AG10803 (cell line): ENCODE measurements at places on chromosomes 2 and 18.

- DNase-seq, result no peak
Measured at GRCh38 chr2:1862608-1863280, 118.4 kb upstream of the PXDN start.

GRCh38 chr2:196592331-196592910, 47.1 kb upstream of the CCDC150 start:
- peak; percentile 55 for DNase-seq

GRCh38 chr18:24499814-24500213, 39.4 kb downstream of the HRH4 start:
- peak; percentile 77 for DNase-seq

DNA sequence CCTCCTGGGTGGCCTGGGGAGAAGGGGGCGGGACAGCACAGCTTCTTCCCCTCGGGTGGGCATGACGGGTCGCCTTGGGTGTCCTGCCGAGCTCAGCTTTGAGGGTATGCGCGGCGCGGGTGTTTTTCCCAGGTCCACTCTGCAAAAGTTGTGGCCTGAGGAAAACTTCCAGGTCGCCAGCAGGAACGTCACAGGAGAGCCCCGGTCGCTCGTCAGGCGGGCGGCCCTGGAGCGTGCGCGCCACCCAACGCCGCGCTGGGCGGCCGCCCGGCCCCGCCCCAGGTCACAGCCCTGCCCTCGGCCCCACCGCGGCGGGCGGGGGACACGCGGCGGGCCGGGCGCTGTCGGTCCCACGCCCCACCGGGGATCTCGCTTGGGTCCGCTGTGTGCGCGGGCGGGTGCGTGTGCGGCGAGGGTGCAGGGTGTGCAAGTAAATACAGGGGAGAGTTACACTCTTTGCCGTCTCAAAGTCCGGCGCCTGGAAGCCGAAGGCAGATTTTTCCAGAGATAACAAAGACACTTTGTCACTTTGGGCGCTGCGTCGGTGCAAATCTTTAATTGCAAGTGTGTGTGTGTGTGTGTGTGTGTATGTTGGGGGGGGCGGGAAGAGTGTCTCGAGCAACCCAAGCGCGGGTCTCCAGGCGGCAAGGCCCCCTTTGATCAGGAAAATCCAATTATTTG, 616 bp upstream of the SP5 start:
- DNase-seq, result no peak

GRCh38 chr2:84847326-84848050, 33.4 kb downstream of the TRABD2A start:
- peak; percentile 90 for DNase-seq

DNA sequence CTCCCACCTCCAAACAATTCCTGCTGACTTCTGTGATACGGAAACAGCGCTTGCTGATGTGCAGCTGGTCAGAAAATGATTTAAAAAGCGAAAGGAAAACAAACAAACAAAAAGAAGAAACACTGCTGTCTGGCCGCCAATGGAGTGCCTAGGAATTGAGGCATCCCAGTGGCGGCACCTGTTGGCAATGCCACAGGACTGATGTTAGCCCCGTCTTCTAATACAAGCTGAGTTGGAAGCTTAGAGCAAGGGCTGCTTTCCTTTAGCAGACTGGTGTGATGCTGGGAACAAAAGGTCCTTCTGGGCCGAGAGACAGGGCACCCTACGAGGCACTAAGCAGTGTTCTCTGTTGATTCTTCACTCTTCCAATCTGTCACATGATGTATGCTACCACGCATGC, 163.6 kb upstream of the REV1 start:
- no peak for DNase-seq

- no peak for DNase-seq
Measured at GRCh38 chr2:203809991-203810510, 57.5 kb upstream of the CTLA4 start.

- DNase-seq, result no peak
Measured at GRCh38 chr2:120562218-120563005, 173.3 kb upstream of the GLI2 start.

GRCh38 chr18:26003817-26004216, 86.6 kb downstream of the SS18 start:
- no peak for DNase-seq

GRCh38 chr2:80889009-80889408, 584.5 kb upstream of the LRRTM1 start:
- no peak for DNase-seq

- no peak for DNase-seq
Measured at GRCh38 chr2:2874341-2874740, 503.3 kb downstream of the EIPR1 start.

DNA sequence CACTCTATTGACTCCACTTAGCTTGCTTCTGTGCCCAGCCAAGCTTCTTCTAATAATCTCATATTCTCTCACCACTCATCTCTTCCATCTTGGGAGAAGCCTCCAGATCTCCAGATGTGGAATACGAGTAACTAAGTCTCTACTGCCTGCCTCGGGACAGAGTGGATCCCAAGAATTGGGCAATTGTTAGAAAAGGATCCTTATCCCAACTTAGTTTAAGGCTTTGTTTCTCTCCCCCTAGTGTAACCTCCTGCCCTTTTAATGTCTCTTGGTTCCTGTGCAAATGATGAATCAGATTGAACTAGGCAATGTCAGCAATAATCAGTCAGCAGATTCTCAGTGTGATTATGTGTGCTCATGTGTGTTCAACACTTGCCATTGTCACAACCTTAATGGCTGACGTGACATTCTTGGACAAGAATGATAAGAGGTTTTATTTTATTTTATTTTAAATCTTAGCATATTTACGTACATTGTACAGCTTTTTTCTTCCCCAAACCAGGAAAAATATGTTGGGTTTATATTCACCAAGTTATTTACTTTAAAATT, 59.7 kb downstream of the MYO3B start:
- DNase-seq, result no peak

GRCh38 chr2:95323347-95324155, 26.4 kb downstream of the KCNIP3 start:
- DNase-seq, result peak; percentile 43

DNA sequence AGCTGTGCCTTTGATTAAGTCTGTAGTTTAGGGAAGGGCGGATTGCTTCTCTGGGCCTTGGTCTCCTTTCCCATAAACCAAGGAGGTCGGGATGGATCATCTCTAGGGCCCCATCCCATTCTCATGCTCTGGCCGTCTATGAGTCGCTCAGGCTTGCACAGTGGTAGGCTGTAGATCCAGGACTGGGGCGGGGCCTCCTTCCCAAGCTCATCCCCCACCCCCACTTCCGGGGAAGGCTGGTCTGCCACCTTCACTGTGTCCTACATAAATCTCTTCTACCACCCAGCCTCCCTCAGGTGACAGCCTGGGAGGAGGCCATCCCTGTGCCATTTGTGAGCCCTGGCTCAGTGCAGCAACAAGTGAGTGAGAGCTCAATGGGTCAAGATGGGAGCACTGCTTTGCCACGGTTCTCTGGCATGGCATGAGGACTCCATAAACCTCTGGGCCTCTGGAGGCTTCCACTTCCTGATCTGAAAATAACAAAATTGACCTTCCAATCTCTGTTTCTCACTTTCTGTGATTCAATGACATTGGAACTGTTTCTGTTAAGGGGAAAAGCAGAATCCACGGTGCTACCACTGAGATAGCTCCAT, 68.5 kb downstream of the SUMO1 start:
- no peak for DNase-seq

DNA sequence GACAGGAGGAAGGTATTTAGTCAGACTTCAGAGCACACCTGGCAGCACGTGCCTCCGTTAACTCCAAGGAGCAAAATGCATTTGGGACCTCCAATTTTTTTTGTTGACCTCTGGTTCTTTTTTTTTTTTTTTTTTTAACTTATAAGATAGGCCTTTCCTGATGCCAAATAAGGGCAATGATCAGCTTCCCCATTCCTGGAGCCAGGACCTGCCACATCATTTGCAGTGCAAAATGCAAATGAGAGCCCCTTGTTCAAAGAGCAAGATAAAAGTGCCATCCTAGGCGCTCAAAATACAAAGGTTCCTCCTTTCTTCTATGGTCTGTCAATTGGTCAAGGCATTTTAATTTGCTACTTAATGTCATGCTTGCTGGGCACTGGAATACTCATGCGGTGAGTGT, 133.2 kb upstream of the REV1 start:
- DNase-seq, result no peak

DNA sequence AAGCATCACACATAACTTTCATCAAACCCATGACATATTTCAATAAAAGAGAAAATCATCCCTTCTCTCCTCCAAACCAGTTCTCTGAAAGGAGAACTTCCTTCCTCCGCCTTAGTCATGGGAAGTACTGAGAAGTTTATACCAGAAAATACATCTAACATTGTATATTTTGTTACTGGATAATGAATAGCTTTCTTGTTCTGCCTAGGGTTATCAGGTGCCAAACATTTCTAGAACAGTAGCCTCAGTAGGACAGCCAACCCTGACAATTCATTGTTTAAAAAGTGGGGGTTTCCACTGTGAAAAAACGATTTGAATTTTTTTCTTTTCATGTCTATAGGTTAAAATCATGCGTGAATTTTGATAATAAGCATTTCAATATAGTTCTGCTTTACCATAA, 16.0 kb upstream of the DAW1 start:
- DNase-seq, result no peak

DNA sequence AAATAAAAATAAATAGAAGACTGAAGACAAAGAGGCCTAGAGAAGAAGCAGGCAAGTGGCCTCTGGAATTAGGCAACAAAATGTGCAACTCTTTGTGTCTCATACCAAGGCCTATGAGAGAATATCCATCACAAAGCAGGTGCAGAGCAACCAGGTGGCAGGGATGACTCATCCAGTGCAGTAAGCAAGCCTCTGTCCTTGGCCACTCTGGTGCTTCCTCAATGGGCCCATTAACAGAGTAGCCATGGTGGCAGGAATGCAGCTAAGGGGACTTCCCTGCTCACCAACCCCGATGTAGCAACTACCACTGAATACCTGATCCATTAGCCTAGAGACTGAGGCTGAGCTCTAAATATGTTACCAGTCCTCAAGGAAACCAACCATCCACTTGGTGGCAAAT, 11.0 kb upstream of the EPG5 start:
- DNase-seq, result no peak

GRCh38 chr2:157692768-157693167, 64.1 kb upstream of the ACVR1C start:
- peak; percentile 92 for DNase-seq

GRCh38 chr2:197266477-197266876, 44.1 kb downstream of the ANKRD44 start:
- DNase-seq, result no peak

DNA sequence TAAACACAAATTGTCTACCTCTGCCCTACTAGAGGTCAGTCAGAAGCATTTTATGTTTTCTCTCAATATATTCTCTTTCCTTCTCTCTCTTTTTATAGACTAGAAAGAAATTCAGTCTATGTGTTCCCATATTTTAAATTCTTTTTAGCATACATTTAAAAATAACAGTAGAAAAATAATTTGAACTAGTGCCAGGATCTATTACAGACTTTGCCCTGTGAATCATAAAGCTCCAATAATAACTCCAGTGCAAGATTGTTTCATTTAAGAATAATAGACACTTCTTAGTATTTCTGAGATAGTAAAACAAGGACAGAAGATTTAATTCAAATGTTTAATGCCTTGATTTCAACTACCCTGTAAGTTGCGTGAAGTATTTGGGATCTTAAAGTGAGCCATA, 60.1 kb downstream of the ITGB6 start:
- DNase-seq, result no peak

DNA sequence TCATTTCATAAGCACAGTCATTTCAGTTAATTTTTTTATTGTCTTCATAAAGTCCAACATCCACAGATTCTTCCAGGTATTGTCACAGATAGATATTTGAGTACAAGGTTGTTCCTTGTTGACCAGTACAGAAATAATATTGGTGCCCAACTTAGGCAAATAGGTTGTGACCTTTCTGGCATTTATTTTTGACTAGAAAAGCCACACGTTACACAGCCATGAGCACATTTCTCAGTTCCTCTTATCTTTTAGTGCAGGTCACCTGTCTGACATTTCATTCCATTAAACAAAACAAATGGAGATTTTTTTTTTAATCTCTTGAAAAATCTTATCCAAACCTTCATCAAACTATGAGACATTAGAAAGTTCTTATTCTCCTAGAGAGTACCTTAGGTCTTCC, 428.8 kb downstream of the ZNF521 start:
- no peak for DNase-seq

- DNase-seq, result peak; percentile 55
Measured at GRCh38 chr2:238256594-238257104, 16.8 kb upstream of the HES6 start.

DNA sequence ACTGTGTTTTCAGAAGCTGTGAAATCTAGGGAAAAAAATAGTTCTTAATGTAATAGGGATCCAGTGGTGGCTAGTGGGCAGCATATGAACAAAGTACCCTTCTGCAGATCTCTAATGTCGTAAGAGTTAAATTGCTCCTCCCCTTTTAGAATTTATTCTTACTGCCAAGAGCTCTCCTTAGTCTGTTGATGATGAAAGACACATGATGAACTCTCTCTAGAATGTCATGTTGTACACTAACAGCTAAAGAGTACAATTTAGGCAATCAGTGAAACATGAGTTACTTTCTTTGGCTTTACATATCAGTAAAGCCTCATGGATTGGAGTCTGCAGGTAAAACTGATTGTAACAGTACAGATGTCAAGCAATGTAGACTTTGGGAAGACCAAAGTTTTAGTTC, 84.2 kb downstream of the SLC39A10 start:
- DNase-seq, result no peak

DNA sequence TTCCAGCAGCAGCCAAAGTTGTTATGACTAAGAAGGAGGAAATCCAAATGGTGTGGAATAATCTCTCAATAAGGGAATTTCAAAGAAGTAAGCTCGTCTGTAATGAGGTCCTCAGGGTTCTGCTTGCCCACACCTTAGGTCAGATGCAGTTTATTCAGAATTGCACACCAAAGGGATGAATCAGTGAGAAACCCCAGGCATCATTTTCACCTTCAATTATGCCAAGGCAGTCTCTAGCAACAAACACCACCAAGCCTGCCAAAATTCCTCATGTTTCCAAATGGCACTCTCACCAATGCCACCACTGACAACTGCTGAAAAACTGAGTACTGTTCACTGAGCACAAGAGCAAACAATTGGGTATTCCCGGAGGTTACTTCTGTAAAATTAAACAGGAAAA, 43.6 kb downstream of the KCNG3 start:
- DNase-seq, result peak; percentile 15

DNA sequence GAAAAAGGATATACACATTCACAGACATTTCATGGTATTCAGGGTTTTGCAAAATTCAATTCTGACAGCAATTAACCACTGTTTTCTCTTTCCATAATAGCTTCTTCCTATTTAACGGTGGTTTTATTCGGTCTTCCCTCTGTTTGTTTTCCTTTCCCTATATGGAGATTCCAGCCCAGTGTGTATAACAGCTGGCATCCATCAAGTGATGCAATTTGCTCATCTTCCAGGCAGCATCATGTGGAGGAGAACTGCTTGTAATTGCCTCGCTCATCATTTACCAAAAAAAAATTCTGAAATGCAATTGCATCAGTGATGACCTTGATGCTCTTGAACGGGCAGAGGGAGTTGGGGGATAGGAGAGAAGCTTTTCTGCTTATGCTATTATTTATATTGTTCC, 165.9 kb upstream of the PGAP1 start:
- peak; percentile 89 for DNase-seq

- no peak for DNase-seq
Measured at GRCh38 chr18:80088823-80089222, 20.2 kb upstream of the ADNP2 start.
